ENCODE measurements at places on chromosomes 3 and 15.

DNA sequence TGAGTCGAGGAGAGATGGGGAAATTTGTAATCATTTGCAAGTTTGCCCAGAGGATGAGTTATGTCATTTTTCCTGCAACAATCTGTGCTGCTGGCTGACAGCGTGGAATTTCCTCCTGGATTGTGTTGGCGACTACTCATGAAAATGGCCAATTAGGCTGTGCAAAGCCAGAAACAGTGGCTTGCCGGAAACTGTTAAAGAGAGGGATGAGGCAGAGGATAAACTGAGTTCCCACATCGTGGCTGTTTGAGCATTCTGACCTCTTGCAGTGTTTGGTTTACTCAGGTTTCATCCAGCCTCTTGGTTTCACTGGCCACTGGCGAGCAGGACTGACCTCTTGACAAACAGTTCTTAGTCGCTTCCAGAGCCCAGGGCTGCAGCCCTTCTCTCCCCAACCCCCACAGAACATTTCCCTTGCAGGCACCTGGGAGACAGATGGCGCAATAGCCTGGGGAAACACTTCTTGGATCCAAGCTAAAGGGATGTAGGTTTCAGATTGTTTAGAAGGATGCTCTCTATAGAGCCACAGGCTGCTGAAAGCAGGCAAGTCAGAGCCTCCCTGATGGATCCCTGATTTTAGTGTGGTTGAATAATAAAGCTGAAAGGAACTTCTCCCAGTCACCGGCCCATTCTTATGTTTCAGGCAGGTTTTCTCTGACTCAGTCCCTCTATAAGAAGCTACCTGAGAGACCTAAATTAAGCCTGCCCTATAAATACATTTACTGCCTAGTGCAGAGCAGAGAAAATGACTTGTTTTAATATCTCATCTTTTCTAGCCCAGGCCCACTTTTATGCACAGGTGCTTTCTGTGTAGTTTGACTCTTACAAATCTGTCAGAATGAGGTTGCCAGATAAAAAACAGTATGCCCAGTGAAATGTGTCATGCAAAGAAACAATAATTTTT, 92.8 kb upstream of the UBE2E1 start:
- no peak for DNase-seq

DNA sequence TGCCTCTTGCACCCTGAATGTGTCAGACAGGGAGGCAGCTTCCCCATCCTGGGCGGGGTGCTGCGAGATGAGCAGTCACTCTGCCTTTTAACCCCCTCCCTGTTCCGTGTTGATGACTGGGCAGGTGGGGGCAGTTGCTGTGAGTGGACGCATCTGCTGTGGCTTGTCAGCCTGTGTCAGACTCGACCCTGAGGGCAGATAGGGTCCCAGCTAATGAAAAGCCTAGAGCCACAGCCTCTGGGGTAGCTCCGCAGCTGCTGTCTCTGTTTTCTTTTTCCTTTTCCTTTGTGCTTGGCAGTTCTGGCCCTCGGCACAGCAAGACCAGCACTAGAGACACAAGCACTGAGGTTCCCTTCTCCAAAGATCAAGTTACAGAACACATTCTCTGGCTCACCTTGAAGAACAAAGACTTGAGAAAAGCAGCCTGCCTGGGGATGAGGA, 43.0 kb upstream of the GLCE start:
- no peak for DNase-seq

GRCh38 chr3:64318001-64318400, 92.7 kb upstream of the PRICKLE2 start:
- no peak for DNase-seq

GRCh38 chr3:140580746-140581145, 97.1 kb upstream of the TRIM42 start:
- no peak for DNase-seq

DNA sequence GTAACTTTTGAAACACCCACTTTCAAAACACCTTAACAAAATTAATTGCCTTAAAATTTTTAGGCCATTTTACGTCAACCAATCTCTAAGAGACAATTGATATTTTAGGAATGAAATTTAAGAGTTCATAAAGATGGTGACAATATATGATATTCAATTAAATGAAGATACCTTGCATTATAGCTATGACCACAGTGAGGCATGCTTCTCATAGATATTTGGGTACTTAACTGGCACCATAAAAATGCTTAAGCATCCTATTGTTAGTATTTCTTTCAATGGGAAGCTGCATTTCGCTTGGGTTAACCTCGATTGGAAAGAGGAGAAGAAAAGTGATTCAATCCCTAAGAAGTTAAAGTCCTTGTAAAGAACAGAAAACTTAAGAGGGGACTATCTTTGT, 209.0 kb downstream of the GAP43 start:
- DNase-seq, result no peak

- DNase-seq, result no peak
Observed at GRCh38 chr3:43162230-43163084, 56.6 kb upstream of the POMGNT2 start.

- no peak for DNase-seq
Observed at GRCh38 chr15:28020644-28021043, 78.5 kb downstream of the OCA2 start.

GRCh38 chr3:134901461-134901860, 106.4 kb downstream of the EPHB1 start:
- no peak for DNase-seq

GRCh38 chr15:67369359-67369998, 114.9 kb downstream of the IQCH start:
- DNase-seq, result no peak

DNA sequence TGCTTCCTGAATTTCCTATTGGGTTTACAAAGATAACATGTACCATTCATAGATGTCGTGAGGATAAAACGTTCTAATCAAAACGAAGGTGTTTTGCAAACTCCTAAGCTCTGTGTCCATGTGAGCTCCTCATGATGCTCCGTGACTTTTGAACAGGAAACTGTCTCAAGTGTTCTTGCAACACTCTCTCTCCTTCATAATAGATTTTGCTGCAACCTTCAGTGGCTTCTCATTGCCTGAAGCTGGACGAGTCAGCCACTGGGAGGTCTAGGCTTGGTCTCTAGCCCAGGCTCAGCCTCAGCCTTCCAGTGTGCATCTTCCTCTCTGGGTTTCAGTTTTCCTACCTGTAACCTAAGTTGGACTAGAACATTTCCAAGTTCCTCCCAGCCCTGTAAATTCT, 18.7 kb upstream of the BCL2A1 start:
- DNase-seq, result no peak

DNA sequence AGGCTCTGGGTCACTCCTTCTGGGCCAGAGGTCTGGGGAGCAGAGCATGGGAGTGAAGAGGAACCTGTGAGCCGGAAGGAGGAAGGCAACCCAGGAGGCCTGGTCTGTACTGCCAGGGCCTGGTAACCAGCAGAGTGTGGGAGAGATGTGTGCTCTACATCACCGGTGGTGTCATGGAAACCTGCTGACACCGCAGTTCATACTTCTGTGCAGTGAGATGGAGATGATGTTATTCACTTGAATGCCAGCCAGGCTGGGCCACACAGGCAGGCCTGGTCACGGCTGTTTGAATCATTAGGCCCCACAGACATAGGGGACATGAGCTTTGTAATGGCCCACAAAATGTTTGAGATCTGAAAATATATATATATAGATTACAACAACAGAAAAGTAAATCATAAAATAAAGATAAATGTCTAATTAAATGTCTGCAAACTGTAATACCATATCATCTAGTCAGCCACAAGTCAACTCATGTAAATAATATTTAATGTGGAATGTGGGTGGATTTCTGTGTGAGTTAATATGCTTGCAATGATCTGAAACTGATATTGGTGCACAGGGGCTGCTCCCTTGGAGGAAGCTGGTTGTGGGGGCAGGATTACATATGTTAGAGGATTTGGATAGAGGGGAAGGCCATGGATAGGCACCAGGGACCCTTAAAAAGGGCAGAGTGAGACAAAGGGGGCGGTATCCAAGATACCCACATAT, 108.5 kb upstream of the PFN2 start:
- no peak for DNase-seq

GRCh38 chr3:141796081-141796888, 33.1 kb downstream of the GRK7 start:
- DNase-seq, result peak; percentile 62

DNA sequence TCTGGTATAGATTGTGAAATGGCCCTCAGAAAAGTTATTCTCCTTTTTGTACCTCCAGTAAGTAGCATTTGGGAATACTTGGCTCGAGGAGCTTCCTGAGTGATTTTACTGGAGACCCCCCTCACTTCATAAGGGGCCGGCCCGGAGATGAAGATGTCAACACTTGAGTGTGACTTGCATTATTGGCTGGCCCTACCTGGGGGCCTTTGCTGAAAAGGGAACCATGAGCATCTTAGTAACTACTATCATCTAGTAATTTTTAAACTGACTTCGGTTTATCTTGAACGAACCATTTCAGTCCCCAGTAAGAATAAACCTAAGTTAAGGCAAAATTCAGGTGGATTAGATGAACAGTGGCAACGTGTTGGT, 1.3 kb downstream of the FAIM start:
- DNase-seq, result no peak

GRCh38 chr3:13706886-13707285, 158.0 kb downstream of the FBLN2 start:
- DNase-seq, result no peak

DNA sequence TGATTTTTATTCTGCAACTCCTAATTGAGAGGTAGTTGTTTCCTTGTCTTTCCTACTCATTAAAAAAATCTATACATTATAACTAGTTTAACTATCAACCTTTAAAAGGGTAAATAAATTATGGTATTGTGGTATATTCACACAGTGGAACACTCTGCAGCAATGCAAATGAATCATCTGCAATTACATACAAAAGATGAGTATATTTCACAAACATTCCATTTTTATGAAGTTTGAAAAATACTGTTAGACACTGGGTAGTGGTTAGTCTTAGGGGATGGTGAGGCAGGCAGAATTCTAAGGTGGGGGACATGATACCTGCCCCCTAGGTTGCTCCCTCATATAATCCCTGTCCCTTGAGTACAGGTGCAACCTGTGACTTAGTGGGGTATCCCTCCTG, 44.0 kb upstream of the MAGI1 start:
- DNase-seq, result no peak

- DNase-seq, result no peak
Observed at GRCh38 chr3:118213892-118214291, 820.8 kb downstream of the IGSF11 start.

Measured in stimulated activated CD4-positive, alpha-beta T cell treated with anti-CD3 and anti-CD28 coated beads, TNF-alpha, amount 100 ng/mL, for 4 hours (primary cell).